ENCODE measurements at places on chromosomes 11 and 22.

DNA sequence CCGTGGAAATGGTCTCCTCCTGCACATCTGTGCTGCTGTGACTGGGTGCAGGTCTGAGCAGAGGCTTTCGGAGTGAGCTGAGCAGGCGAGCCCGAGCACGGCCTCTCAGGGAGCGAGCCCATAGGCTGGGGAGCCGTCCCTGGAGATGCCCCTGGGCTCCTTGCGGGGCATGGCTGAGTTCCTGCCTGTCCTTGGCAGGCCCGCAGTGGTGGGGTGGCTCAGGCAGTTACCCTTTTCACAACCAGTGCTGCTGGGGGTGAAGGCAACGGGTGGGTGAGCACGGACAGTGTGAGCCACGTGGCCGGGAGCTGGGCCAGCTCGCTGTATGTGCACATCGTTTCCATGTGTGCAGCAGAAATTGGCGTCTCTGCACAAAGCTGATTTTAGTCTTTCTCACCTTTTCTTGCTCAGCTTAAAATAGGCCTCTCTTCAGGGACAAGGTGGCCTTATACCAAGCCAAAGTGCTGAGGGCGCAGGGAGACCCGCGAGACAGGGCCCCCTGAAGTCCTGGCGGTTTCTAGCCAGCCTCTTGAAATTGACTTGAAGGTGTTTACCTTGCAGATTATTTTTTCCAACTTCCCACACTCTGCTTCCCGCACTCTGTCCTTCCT lies at the start of gene TP53AIP1:
Gene TP53AIP1, minus strand, starts transcription at position 55 of the 611 bp plus-strand sequence. CDS start 5,053 bp downstream, outside the sequence.
- no peak for DNase-seq

DNA sequence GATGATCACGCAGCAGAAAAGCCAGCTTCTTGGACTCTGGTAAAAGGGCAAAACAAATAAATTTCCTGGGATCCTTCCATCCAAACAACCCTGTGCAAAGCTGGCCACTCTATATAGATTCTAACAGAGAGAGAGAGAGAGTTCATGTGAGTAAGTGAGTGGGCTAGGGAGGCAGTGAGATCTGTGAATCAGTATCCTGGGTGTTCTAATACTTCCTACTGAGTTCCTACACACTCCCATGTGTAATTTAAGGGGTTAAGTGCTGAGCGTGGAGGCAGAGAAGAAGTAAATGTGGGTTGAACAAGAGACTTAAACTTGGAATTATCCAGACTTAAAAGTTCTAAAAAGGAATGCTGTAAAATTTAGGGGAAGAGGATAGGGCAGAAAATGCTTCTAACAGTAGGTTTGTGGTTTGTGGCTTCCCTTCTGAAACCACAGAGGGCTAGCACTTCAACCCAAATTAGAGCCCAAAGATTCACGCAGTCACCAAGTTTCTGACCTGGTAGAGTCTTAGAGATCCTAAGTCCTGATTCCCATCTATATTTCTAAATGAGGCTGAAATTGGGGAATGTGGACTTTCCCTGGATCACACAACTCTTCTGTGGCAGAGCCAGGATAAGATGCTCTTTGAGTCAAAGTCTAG lies 413.9 kb downstream of the TENM4 start:
- DNase-seq: no peak

GRCh38 chr11:31711137-31711536 lies 100.0 kb downstream of the PAX6 start:
- no peak for DNase-seq

GRCh38 chr11:16406226-16406625 lies 49.9 kb upstream of the SOX6 start:
- no peak for DNase-seq

- DNase-seq: no peak
These were observed 68.3 kb upstream of the CRYBB3 start for GRCh38 chr22:25131198-25131887.
